ENCODE measurements at places on chromosomes 6 and 20.
A peak's percentile ranks its signal among the peaks of the same experiment; 100 is the strongest.

DNA sequence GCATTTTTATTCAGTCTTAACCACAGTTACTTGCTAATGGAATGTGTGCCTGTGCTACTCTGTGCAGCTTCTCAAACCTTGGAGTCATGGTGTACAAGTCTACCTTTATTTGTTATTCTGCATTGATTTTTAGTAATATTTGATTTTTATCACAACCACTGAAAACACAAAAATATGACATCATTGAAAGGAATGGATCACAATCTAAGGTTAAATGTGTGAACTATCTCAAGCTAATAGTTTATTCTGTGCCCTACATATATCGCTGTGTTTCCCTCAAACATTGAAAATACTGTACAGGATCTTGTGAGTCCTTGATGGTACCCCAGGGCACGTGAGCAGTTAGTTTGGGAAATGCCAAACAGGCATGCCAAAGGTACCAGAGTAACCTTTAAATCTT, 573.4 kb downstream of the FRK start:
- DNase-seq, result no peak

DNA sequence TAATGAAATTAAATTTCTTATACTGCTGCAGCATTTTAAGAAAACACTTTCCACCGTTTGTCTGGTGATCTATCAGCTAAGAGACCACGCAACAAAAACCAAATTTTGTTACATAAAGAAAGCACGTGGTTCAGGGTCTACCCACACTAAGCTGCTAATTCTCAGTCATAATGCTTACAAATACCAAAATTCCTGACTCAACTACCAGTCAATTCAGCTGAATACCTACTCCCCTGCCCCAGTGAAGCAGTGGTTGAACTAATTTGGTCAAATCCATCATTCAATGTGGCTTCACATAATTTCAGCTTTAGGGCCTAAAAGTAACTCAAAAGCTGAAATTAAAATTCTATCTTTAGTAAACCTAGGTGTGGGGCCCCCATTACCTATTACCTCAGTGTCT, 468.6 kb upstream of the ARID1B start:
- DNase-seq, result no peak

DNA sequence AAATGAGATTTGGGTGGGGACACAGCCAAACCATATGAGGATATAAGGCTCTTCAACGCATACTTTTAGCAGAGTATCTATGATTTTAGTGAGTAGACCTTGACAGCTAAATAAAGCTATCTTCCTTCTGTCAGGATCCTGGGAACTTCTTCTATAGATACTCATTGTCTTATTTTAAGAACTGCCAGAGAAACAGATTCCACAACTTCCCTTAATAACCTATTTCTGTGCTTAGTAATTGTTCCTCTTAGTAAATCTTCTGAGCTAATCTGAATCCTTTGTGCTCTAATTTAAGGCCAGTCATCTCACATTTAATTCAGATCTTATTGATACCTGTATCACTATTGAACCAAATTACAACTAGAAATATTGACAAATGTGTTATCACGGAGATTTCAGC, 64.0 kb upstream of the CEP85L start:
- no peak for DNase-seq

DNA sequence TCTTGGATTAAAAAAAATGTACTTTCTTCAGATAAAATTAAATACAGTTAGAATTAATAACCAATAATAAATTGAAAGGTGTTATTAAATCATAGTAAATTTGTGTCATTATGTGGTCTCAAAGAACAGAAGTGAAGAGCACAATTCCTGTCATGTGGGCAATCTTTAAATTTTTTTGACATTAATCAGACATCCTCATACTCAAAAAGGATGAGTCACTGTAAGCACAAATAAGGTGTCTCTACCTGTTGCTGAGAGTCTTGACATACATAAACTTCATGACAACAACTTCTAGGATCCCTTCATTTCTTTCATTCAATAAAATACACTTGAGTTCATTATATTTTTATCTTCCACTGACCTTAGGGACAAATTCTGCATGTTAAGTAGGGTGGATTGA, 76.1 kb downstream of the SLC22A3 start:
- DNase-seq, result no peak

DNA sequence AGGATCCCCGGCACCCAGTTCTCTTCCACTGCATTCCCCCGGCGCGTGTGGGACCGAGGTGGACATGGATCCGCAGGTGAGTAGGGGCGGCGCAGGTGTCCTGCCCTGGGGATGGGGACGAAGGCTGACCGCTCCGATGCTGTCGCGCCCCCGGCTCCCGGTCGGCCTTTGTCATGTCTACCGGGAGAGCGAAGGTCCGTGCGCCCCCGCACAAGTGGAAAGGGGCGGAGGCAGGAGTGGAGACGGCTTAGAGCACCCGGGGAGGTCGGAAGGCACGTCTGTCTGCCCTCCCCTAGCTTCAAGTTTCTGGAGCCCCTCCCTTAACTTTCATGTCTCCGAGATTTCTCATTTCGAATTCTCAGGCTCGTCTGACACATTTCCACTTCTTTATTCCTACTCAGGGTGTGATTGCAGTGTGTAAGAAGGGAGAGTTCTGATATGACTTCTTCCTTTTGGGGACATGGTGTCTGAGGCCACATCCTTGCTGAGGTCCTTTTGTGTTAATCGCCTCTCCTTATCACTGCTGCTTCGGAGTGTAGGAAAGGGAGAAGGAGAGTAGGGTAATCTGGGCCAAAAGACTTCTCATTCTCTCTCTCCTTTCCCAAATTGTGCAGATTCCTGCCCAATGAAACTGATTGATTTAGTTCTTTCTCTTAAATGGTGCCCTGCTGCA, 435 bp downstream of the KIFC1 start:
- DNase-seq, result no peak

- DNase-seq, result no peak
These were observed 210.9 kb downstream of the TINAG start for GRCh38 chr6:54519161-54519560.

DNA sequence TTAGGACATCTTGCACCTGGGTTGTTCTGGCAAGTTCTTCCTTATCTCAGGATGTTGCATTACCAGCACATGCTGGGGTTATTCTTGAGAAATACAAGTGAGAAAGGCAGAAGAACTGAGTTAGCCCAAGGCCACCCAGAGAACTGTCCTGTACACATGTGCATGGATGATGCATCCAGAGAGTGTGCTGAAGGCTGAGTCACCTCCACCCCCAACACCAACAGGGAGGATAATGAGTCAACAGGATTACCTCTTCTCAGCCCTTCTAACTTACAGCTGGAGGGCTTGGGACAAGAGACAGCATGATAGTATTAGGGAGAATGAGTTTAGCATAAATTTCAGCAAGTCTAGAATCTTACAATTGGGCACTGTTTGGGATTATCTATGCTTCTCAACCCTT, 8.5 kb downstream of the SCGN start:
- DNase-seq, result peak; percentile 9

GRCh38 chr6:5904532-5904931, 102.2 kb downstream of the NRN1 start:
- DNase-seq, result no peak

DNA sequence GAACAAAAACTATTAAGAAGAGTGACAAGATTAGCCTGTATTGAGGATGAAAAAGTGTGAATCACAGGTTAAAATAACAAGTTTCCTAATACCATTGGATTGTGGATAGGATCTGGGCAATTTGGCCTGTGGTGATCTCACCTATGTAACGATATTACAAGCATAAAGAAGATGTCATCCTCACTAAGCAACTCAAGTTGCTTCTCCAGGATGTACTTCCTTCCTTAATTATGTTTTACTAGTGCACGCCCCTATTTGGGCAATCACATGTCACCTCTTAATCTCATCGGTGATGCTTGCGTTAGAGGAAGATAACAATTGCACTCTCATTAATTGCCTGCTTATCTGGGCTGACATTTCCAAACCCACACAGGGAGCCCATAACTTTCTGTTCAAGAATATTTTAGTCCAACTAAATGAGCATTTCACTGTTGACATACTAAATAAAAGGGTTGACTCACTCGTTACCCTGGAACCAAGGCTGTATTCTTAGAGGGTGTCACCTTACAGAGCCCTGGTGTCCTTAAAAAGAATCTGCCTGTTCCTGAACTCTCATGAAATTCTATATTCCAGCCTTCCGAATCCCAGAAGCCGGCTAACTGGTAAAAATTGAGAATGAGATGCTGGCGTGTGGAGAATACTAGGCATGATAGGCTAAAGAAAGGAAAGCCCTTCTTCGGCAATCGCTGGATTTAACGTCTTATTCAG, 88.2 kb upstream of the ATXN1 start:
- peak; percentile 85 for DNase-seq

DNA sequence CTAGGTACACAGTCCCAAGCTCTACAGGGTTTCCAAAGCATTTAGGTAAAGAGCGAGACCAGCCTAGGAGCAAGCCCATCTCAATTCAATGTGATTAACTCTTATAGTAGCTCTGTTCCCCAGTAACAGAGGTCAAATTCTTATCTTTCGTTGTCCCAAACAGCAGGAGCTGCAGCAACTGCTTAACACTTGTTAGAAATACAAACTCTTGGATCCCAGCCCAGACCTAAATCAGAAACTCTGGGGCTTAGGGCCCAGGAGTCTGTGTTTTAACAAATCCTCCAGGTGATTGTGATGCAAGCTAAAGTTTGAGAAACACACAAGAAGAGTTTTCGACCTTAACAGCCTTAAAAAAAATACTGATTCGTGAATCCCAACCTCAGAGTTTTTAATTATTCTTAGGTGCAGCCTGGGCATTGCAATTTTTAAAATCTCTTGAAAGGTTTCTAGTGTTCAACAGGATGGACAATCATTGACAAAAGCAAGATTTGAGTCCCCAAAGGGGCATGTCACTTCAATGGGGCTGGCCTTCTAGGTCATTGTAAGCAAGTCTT, 127.4 kb upstream of the HCRTR2 start:
- DNase-seq, result no peak

GRCh38 chr6:143603455-143603854, 74.3 kb upstream of the PHACTR2 start:
- DNase-seq, result no peak

GRCh38 chr20:48794360-48794759, 33.4 kb downstream of the PREX1 start:
- no peak for DNase-seq

- no peak for DNase-seq
These were observed 4.4 kb downstream of the C6orf89 start for GRCh38 chr6:36890112-36890663.

- no peak for DNase-seq
These were observed at the start of gene TFAP2B for GRCh38 chr6:50818673-50819072. Gene TFAP2B (plus strand): TSS chr6:50818871. CDS start chr6:50818892, 21 bp downstream.

DNA sequence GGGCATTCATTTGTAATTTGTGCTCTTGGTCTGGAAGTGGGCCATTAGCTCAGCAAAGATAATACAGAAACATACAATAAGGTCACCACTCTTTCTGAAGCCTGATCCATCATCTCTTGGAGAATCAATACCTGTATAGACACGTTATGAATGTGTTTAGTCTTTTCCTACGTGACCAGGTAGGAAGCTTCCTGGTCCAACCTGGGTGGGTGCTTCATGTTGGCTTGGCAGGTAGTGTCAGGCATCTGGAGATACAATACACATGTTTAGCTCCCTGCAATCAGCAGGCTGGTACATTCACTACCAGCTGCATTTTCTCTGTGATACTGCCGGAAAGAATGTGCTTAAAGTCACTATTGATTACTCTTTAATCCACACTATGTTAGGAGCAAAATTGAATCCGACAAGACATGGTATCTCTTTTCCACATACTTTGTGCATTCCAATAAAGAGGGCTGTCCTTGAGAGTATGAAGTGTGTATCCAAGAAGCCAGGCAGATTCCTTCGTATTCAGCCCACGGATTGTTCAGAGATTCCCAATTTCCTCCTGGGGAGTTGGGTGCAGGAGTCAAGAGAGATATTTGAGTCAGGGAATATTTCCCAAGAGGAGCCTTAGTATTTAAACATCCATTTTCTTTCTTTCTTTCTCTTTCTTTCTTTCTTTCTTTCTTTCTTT, 49.9 kb upstream of the RANBP9 start:
- DNase-seq, result peak; percentile 56

DNA sequence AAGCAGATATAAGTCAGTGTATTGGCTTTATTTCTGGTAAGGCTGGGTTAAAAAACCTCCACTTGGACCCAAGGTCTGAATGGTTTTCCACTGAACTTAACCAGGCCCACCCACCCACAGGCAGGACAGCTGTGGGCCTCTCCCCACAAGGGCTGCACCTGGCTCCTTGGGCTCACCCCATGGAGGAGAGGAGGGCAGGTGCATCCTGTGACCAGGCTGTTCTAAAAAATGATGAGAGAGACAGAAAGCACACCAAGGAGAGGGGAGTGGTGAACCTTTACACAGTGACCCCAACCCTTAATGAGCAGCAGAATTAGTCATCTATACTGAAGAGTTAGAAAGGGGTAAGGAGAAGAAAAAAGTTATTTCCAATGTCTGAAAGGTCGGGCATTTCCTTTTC, 34.5 kb upstream of the DUSP22 start:
- DNase-seq, result no peak

DNA sequence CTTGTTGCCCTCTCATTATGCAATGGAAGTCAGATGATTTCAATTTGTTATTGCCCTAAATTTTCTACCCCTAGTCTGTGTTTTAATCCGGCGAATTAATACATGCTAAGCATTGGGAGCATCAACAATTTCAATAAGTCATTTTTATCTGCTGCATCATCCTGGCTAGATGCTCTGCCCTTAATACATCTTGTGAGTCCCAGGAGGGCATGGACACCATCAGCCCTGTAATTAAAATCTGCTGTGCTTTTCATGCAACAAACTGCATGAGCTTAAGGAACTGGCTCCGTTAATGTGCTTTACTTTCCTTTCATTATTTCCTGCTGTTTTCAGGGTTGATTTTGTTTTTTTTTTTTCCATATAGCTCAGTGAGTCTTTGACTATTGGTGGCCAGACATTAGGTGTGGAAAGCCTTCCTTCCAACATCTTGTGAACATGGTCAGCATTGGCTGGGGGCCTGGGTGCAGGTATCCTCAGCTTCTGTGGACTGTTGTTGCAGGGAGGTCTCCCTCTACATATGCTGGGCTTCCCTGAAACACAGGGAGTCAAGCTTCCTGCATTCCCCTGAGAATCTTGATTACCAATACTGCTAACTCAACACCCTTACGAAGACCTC, 8.5 kb upstream of the PBOV1 start:
- no peak for DNase-seq

GRCh38 chr6:10425975-10426780, 11.3 kb upstream of the TFAP2A start:
- DNase-seq, result no peak

DNA sequence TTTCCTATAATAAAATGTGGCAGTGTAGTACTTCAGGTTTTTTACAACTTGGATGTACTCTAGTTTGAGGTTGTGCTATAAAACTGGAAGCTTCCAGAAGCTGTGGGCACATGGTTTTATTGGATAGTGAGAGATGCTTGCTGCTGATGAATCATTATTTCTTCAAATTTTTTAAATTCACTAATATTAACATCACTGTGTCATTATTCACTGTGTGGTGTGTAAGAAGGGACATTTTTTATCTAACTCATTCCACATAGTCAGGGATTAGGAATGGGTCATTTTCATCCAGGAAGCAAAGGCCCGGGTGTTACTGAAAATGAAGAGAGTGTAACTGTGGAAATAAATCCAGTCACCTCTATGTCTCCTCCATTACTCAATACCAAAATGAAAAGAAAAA, 421.0 kb downstream of the TENT5A start:
- DNase-seq, result peak; percentile 89
